ENCODE measurements at places on chromosomes 1 and 21.
A peak's percentile ranks its signal among the peaks of the same experiment; 100 is the strongest.

GRCh38 chr1:27713139-27713725, 12.5 kb upstream of the FAM76A start:
- DNase-seq = no peak

DNA sequence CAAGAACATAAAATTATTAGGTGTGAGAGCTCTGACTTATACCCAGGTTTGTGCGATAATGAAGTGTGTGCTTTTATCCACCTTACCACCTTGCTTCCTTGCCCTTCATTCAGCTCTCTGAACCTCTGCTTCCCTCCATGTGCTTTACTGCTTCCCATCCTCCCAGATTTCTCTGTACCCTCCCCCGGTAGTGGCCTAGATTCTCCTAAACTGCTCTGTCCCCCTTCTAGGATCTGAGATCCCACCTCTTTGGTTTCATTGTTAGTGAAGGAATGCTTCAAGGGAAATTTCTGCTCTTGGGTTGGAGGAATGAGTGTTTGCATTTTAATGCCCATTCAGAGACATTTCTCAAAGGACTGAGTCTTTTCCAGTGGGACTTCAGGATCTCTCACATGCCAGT, 159.5 kb downstream of the ST6GALNAC3 start:
- DNase-seq = no peak

- no peak for DNase-seq
Measured at GRCh38 chr1:246068619-246069509, 438.2 kb downstream of the SMYD3 start.

DNA sequence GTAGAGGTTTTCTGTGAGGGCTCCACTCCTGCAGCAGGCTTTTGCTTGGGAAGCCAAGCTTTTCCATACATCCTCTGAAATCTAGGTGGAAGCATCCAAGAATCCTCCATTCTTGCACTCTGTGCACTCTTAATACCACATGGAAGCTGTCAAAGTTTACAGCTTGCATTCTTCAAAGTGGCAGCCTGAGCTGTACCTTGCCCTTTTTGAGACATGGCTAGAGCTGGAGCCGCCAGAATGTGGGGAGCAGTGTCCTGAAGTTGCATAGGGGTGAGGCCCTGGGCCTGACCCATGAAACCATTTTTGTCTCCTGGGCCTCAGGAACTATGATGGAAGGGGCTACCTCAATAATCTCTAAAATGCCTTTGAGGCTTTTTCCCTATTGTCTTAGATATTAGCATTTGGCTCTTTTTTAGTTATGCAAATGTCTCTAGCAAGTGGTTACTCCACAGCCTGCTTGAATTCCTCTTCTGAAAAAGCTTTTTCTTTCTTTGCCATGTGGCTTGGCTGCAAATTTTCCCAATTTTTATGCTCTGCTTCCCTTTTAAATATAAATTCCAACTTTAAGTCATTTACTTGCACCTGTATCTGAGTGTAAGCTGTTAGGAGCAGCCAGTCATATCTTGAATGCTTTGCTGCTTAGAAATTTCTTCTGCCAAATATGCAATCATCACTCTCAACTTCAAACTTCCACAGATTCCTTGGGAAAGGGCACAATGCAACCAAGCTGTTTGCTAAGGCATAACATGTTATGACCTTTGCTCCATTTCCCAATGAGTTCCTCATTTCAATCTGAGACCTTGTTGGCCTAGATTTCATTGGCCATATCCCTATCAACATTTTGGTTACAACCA, 92.1 kb upstream of the ARTN start:
- DNase-seq = no peak

DNA sequence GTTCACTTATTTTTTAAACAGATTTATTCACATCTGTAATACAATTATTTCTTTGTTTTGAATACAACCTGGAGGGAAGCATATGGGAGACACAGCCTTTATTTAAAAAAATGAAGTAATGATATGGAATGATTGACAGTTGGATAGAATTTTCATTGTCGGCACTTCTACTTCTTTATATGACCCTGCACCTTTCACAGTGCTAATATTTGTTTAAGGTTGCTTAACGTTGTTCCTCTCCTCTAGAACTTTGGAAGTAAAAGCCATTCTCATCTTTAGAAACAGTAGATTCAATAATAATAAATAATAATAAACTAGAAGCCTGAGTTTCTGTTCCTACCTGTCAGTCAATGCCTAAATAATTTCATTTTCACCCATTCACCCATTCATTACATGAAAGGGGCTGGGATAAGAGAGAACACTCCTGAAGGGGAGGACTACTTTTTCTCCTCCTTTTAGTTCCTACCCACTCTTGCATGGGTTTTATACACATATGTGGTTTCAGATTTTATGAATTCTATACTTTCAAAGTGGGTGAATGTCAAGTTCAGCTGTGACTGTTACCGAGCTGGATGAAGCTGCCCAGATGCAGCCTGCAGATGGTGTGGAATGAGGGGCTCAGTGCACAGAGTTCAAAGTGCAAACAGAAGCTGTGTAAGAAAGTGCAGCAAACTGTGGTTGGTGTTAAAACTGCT, 9.4 kb downstream of the RUNX1 start:
- DNase-seq = no peak

GRCh38 chr1:214549604-214550003, 1.8 kb downstream of the PTPN14 start:
- no peak for DNase-seq

DNA sequence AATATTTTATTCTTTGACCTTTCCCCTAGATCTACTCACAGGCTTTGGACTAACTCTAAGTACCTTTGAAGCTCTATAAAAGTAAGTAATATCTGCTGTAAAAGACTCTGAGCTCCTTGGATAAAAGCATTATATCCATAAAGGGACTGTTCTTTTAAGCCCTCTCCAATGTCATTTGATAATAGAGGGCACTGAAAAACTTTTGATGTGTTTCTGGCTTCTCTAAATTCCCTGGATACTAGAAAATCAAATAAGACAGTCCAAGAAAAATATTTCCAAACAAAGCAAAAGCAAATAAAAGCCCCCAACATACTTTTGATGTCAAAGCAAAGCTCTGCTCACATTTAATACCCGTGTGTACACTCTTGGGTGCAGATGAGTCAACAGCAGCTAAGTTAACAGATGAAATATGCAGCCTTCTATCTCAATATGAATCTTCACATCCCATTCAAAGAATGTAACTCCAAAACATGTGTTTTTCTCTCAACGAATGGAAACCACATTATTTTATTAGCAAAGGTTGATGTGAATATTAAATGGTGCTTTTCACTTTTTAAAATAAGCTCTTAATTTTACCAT, 230.3 kb downstream of the CENPF start:
- DNase-seq = peak; percentile 21

GRCh38 chr1:56972976-56973375, 7.2 kb upstream of the C8B start:
- DNase-seq = no peak

DNA sequence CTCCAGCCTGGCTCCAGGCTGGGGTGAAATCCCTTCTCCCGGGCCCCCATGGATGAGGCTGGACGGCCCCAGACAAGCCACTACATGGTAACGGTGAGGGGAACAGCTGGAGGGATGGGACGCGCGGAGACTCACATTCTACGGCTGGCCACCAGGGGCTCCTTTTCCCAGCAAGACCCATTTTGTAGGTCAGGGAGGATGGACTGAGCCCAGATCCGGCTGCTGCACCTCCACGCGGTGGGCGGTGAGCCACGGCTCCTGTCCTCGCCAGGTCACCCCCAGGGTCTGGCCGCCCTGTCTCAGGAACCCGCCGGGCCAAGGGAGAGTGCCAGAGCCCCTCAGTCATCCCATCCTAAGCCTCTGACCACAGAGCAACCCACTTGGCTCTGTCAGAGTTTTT, 75.0 kb upstream of the ACTRT2 start:
- no peak for DNase-seq

DNA sequence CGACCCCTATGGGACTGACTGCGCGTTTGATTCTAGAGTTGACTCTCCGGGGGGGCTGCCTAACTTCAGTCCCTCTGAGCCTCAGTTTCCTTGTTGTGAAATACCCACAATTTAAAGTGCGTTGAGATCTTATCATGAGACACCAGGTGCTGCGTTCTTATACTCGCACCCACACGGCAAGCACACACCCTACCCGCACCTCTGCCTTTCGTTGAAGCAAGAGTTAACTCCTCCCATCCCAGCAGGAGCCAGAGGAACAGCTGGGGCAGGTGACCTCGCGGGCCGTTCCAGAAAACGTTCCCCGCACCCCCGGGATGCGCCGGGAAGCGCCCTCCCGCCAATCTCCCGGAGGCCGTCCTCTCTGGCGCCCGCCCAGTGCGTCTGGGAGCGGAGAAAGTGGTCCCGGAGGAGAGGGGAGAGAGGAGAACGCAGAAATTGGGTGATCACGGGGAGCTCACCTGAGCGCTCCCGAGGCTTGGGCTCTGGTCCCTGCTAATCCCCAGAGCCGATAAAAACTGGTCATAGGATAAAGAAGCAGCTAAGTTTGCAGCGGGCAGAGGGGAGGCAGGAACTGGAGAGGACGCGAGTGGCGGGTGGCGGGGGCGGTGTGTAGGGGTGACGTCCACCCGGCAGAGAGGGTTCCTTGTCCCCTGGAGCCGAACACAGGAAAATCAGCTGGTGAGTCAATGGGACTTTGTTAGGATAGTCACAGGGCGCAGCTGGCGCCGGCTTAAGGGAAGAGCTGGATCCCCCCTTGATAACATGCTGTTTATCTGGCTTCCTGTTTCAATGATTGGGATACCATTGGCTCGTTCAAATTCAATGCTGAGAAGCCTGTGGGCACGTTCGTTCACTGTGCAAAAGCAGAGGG, 869 bp downstream of the NAV1 start:
- peak; percentile 75 for DNase-seq

DNA sequence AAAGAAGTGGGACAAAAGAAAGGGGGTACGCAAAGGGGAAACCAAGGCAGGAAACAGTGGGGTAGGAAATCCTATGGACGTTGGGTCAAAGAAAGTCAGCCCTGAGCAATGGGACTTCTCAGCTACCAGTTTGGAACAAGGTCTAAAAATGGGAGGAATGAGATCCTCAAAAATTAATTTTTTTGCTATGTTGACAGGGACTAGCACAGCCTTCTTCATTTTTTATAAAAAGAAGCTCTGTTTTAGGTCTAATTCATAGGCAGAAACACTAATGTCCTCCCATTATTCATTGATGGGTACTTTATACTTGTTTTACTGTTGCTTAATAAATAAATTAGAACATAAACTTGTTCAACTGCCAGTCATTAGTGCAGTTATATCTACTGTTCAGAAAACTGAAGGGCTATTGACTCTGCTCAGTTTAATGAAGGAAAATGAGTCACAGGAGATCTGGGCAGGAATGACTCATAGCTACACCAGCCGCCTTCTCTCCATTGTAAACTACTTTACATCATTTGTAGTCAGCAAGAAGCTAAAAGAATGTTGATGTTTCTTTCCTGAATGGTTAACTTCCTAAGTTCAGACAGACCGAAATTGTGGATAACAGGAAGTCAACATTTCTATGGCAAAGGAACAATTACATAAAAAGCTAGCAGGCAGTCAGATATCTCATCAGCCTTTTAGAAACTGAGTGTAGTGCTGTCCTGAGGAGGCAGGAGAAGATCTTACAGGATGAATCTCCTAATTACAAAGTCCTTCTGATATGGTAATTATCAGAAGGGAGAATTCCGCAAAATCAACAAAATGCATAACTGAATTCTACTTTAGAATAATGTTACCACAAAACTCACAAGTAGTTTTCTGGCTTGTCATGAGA, 356.4 kb upstream of the PKN2 start:
- DNase-seq = peak; percentile 11

- DNase-seq = peak; percentile 74
Measured at GRCh38 chr21:34965200-34966174, 83.6 kb downstream of the RUNX1 start.

DNA sequence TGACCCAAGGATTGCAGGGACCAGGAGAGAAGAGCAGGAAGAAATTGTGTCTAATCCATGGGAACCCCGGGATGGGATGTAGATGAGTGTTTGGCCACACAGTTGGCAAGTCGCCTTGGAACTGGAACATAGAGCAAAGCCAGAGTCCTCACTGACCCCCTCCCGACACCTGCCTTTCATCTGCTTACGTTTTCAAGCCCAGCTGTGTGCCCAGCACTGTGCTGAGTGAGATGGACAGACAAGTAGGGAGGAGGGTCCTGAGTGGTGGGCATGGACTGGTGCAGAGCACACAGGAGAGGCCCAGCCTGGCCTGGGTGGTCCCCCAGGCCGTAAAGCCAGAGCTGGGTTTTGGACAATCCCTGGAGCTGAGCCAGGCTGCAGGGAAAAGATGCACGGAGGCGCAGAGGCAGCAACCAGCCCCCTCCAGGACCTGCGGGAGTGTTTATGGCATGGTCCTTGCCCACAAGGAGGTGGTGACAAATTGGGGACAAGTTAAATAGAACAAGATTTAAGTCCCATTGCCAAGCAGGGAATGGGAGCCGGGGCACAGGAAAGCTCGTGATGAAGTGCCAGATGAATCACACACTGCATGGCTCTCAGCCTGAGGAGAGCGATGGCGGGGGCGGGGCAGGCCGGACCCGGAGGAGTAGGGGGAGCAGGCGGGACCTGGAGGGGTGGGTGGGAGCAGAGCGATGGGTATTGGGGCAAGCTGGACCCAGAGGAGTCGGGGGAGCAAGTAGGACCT, 157.8 kb upstream of the VAMP3 start:
- no peak for DNase-seq

GRCh38 chr1:40936931-40937339, 42.6 kb upstream of the CTPS1 start:
- peak; percentile 28 for DNase-seq

- peak; percentile 38 for DNase-seq
Measured at GRCh38 chr1:8540261-8540941, 222.5 kb downstream of the SLC45A1 start.

- DNase-seq = no peak
Measured at GRCh38 chr1:23168079-23168444, 594 bp downstream of the LUZP1 start.

- peak; percentile 74 for DNase-seq
Measured at GRCh38 chr1:40944326-40944725, 35.2 kb upstream of the CTPS1 start.

GRCh38 chr1:31991182-31991581, 22.5 kb upstream of the KHDRBS1 start:
- DNase-seq = no peak

GRCh38 chr1:152981146-152981871, 2.6 kb upstream of the SPRR1A start:
- no peak for DNase-seq

DNA sequence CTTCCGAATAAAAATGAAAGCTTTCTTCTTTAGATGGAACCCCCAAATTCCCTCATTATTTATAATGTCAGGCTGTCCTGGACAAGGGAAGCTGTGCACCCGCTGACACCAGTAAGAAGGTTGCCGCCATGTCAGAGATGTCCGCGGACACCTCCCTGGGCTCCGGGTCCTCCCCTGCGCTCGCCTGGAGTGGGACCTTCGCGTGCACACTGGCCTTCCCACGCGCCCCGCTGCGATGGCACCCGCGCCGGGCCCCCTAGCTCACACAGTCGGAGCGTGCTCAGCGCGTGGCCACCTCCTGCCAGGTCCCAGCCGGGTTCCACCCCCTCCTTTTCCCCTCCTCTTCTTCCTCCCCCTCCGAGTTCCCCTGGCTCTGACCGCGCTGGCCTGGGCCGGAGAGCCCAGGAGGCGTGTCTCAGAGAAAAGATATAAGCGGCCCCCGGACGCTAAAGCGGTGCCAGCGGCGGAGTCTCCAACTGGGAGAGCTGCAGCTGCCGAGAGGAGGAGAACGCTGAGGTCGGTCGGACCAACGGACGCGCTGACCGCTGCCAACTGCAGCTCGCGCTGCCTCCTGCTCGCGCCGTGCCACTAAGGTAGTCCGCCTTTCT, at the start of gene G0S2:
Gene G0S2 (plus strand): TSS at position 456 of the 608 bp plus-strand sequence. CDS start 273 bp downstream, outside the sequence.
- DNase-seq = no peak

GRCh38 chr1:193434319-193434718, 247.9 kb upstream of the B3GALT2 start:
- DNase-seq = peak; percentile 19

- DNase-seq = no peak
Measured at GRCh38 chr1:20602851-20603450, 14.1 kb downstream of the CDA start.

- DNase-seq = peak; percentile 79
Measured at GRCh38 chr1:26408604-26409003, 2.0 kb upstream of the LIN28A start.

All from hepatic stellate cell (primary cell).